ENCODE measurements at places on chromosomes 2 and 18.

GRCh38 chr18:42765302-42765701 is 350.2 kb downstream of the RIT2 start:
- H3K27ac ChIP-seq, result no peak overlapping the region
- H3K4me3 ChIP-seq, result no peak overlapping the region
- no peaks in the 10 kb centered on the region for H3K4me1 ChIP-seq
- no peak for DNase-seq
- no peaks in the 10 kb centered on the region for H3K36me3 ChIP-seq

- no peaks in the 10 kb centered on the region for H3K27me3 ChIP-seq
- H3K36me3 ChIP-seq, result no peaks in the 10 kb centered on the region
- peak overlapping the region; percentile 68 for H3K27ac ChIP-seq
- no peak overlapping the region for H3K4me3 ChIP-seq
- H3K4me1 ChIP-seq, result peaks cover 46% of the 10 kb centered on the region
These were observed 1231.7 kb upstream of the ZEB2 start for GRCh38 chr2:145751629-145752028.

DNA sequence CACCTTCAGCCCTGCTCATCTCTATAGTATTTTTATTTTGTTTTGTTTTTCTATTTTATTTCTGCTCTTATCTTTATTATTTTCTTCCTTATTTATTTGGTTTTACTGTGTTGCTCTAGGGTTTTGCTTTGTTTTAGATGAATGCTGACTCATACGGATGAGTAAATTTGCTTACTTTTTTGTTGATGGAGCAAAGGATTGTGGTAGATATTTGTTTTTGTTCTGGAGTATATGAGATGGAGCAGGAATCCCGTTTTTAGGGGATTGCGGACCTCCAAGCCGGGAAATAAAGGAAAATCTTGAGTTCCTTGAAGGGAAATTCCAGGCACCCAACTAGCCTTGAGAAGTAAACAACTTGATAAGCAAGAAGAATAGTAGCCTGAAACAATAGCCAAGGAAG is 15.3 kb upstream of the COLEC12 start:
- H3K4me1 ChIP-seq, result no peaks in the 10 kb centered on the region
- no peak overlapping the region for H3K27ac ChIP-seq
- no peaks in the 10 kb centered on the region for H3K36me3 ChIP-seq

DNA sequence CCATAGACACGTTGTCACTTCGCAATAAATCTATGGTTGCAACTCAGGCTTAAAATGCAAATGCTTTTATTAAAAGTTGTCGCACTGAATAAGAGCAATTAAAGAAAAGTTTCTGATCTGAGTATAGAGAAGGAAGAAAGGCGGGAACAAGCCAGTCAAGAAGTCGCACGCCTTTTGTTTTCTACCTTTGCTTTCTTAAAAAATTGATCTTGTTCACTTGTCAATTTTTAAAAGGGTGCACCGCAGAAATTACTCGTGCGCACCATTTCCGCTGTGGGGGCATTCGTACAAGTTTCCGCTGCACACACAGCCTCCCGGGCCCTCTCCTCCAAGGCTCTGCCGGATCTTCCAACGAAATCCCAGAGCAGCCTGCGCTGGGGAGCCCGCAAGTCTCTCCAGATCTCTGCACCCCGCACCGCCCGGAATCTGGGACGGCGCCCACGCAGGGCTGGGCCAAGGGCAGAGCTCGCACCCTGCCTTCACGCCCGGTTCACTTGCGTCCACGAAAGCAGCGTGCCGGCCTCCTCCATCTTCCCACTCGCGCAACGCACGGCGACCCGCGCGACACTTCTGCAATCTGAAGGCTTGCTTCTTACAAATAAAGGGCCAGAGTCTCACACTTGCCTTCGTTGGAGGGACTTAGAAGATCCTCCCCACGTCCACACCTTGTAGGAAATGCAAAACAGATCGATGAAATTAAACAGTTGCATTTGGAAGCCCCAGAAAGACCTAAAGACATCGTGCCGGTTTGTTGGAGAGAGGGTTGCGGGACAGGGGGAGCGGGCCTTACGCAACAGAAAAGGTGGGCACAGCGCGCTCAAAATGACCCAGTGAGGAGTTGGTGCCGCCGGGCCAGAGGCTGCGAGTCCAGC is 2.6 kb upstream of the SALL3 start:
- H3K27me3 ChIP-seq, result peaks cover 89% of the 10 kb centered on the region
- H3K27ac ChIP-seq, result no peak overlapping the region
- no peak for DNase-seq
- H3K4me1 ChIP-seq, result no peaks in the 10 kb centered on the region
- no peaks in the 10 kb centered on the region for H3K36me3 ChIP-seq

GRCh38 chr2:24762518-24762917 is 30.7 kb downstream of the PTRHD1 start:
- peaks cover 74% of the 10 kb centered on the region for H3K36me3 ChIP-seq
- no peak overlapping the region for H3K27ac ChIP-seq
- DNase-seq, result no peak

DNA sequence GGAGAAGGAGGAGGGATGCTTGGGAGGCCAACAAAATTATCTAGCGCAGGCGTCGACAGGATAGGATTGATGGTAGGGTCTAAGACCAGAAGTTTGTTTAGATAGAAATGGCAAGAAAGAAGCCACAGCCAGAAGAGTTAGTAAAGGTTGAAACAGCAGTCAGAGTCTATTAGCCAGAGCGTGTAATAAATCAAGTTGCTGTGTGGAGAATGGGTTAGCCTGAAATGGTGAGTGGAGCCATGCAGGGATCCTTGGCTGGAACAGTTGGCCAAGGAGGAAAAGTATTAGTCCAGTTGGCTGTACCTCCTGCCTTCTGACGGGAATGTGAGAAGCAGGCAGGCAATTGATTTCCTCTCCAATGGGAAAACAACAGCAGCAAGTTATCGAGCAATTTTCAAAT is 190.7 kb upstream of the CCDC68 start:
- H3K27ac ChIP-seq, result no peak overlapping the region
- no peak for DNase-seq

DNA sequence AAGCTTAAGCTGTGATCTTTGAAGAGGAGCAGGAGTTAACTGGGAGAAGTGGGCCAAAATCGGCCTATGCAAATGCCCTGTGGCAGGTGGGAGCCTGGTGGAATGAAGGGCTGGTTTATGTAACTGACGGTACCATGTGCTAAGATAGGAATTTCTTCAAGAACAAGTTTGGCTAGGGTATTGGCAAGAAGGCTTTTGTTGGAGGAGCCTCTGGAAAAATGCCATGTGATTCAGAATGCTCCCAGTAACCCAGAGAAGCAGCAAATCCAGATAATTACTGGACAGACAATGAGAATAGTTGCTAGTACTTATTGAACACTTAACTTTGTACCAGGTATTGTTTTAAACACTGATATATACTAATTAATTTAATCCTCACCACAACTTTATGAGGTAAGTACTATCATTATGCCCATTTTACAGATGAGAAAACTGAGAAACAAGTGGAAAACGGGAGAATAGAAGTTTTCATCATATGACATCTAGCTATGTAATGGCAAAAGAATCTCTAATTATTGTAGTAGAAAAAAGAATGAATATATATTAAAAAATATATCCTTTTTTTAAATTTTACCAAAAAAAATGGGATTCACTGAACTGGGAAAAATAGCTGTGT is 9.1 kb upstream of the FAM124B start:
- no peak overlapping the region for H3K4me3 ChIP-seq
- H3K27ac ChIP-seq, result no peak overlapping the region
- no peaks in the 10 kb centered on the region for H3K36me3 ChIP-seq
- DNase-seq, result no peak

- no peak overlapping the region for H3K27ac ChIP-seq
- H3K4me3 ChIP-seq, result no peak overlapping the region
- no peaks in the 10 kb centered on the region for H3K4me1 ChIP-seq
- DNase-seq, result no peak
- H3K36me3 ChIP-seq, result no peaks in the 10 kb centered on the region
- no peaks in the 10 kb centered on the region for H3K27me3 ChIP-seq
These were observed 138.4 kb upstream of the CCDC68 start for GRCh38 chr18:55097456-55098170.

DNA sequence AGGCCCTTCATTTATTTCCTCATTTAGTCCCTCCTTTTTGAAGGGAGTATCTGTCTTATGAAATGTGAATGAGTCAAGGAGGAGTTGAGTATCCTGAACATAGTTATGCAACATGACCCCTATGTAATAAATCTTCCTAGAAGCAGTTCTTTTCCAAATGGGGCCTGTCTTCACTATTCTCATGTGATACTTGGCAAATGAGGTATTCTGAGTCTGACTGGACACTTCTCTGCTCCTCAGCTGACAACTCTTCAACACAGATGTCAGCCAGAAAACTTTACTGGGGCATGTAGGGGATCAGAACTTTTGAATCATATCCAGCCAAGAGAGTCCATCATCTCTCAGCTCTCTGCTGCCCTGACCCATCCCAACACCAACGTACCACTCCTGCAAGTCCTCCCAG is 291.6 kb downstream of the ZNF385B start:
- no peak overlapping the region for H3K4me3 ChIP-seq
- H3K27ac ChIP-seq, result no peak overlapping the region
- no peak for DNase-seq

DNA sequence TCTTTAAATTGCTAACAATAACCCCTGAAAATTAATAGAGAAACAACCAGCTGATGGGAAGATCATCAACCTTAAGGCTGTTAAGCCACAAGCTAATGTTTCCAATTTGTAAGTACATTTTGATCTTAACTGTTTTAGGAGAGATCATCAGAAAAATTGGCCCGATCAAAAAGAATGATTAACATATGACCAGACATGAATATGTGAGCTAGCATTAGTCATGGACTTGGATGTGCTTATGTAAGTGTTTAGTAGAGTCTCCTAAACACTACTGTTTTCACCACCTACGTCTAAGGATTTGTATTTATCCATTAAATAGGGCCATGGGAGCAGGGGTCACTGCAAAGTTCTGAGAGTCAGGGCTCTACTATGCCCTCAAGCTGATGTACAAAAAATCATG is 4.3 kb downstream of the LMAN1 start:
- H3K36me3 ChIP-seq, result peaks cover 54% of the 10 kb centered on the region
- H3K4me1 ChIP-seq, result peaks cover 21% of the 10 kb centered on the region

GRCh38 chr2:317501-318424 is 29.9 kb upstream of the ALKAL2 start:
- H3K27ac ChIP-seq, result no peak overlapping the region
- H3K27me3 ChIP-seq, result no peaks in the 10 kb centered on the region
- no peak for DNase-seq
- H3K4me3 ChIP-seq, result no peak overlapping the region
- no peaks in the 10 kb centered on the region for H3K4me1 ChIP-seq

DNA sequence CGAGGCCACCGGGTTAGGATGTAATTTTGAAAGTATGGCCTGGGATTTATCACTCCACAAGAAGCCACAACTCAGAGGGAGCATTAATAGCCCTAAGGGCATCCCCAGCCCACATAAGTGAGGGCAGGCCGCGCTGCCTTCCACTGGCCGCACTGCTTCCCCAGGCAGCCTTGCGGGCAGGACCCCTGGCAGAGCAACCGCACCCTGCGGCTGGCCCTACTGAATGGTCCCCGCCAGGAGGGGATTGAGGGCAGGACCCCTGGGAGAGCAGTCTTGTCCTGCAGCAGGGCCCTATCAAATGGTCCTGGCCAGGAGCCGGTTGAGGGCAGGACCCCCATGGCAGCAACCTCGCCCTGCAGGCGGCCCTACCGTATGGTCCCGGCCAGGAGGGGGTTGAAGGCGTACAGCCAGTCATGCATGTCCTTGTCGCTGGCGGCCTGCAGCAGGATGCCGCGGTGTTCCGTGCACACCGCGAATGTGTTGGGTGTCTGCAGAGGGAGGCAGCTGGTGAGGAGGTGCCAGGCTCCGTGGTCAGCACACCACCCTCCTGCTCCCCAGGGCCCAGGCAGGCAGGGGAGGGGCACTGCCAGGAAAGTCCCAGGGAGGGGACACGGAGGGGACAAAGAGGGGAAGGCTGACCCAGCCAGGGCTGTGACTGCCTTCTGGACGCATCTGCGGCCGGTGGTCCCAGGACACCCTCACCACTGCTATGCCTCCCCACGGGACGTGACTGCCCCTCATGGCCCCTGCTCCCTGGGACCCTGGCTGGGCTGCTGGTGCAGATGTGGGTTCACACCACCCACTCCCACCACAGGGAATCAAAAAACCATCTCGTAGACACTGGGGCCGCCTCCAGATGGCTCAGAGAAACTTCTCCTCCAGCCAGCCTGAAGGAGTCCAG is 26.3 kb downstream of the AQP12A start:
- H3K27ac ChIP-seq, result no peak overlapping the region
- DNase-seq, result no peak
- peaks cover 5% of the 10 kb centered on the region for H3K27me3 ChIP-seq

DNA sequence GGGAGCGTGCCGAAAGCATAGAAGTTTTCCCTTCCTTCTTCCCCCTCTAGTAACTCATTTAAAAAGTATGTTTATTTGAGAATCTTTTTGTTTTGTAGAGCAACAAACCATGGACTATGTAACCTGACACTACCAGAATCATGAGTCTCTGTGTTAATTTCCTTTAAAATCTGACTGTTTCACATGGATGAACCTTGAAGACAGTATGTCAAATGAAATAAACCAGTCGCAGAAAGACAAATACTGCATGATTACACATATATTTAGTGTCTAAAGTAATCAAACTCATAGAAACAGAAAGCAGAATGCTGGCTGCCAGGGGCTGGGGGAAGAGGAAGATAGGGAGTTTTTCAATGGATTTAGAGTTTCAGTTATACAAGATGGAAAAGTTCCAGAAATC is 32.3 kb downstream of the PTPN2 start:
- H3K4me3 ChIP-seq, result no peak overlapping the region
- no peak for DNase-seq
- peaks cover 38% of the 10 kb centered on the region for H3K4me1 ChIP-seq
- H3K36me3 ChIP-seq, result peaks cover 10% of the 10 kb centered on the region
- H3K27ac ChIP-seq, result no peak overlapping the region

GRCh38 chr2:23469142-23469540 is 84.2 kb downstream of the KLHL29 start:
- H3K4me1 ChIP-seq, result no peaks in the 10 kb centered on the region
- H3K36me3 ChIP-seq, result no peaks in the 10 kb centered on the region
- H3K27ac ChIP-seq, result no peak overlapping the region

- peaks cover 46% of the 10 kb centered on the region for H3K4me1 ChIP-seq
- no peak overlapping the region for H3K4me3 ChIP-seq
- H3K36me3 ChIP-seq, result no peaks in the 10 kb centered on the region
- DNase-seq, result no peak
These were observed 66.7 kb downstream of the SPATS2L start for GRCh38 chr2:200373231-200373630.

DNA sequence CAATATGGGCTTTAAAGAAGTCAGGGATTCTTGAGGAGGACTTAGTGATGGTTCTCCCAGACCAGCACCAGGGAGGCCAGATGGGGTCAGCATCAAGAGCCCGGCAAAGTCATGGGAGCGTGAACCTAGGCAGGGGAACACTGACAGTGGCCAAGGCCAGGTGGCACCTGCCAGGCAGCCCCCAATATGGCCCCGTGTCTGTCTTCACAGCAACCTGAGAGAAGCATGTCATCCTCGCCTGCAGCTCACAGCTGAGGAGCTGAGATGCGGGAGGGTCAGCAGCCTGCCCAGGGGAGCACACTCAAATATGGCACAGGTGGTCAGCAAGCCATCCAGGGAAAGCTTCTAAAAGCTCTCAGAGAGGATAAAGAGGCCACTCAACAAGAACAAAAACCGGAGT is 105.7 kb upstream of the GPC1 start:
- H3K27me3 ChIP-seq, result no peaks in the 10 kb centered on the region
- no peaks in the 10 kb centered on the region for H3K4me1 ChIP-seq
- H3K36me3 ChIP-seq, result no peaks in the 10 kb centered on the region
- no peak for DNase-seq
- H3K4me3 ChIP-seq, result no peak overlapping the region
- H3K27ac ChIP-seq, result no peak overlapping the region

All from left lung (tissue), 14 donors.